Stimulated activated CD4-positive, alpha-beta T cell treated with anti-CD3 and anti-CD28 coated beads, Interleukin-1b, Interleukin-23, amount 100 ng/mL, for 1 hour (primary cell): ENCODE measurements at places on chromosomes 12 and 14.

GRCh38 chr14:90397425-90398314 lies 841 bp downstream of the CALM1 start:
- DNase-seq: no peak

- DNase-seq: no peak
Observed at GRCh38 chr14:21534576-21534975, 8.4 kb upstream of the SALL2 start.

GRCh38 chr14:56491299-56492285 lies 88.0 kb upstream of the TMEM260 start:
- DNase-seq: no peak

DNA sequence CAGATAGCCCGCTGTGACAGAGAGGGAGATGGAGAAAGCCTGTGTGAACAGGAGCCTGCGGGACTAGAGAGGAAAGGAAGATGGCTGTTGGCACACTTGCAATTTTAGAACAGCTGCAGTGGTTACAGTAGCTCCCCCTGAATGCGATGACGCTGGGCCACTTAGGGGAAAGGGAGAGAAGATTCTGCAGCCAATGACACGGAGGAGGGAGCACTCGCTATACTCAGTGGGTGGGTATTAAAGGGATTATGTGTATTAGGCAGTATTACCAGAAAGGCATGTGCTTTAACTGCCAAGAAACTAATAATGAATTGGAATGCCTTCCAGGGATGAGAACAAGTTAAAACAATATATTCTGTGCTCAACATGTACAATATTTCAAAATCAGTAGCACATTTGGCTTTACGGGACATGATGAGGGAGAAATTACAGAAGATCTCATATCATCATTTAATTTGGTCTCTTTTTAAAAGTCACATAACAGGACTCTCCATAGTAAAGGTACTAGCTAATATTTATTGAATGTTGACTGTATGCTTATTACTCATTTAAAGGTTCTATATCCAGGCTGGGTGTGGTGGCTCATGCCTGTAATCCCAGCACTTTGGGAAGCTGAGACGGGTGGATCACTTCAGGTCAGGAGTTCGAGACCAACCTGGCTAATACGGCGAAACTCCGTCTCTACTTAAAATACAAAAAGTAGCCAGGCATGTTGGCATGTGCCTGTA lies 35.9 kb upstream of the FOS start:
- DNase-seq: no peak

- DNase-seq: no peak
Observed at GRCh38 chr12:58513852-58514251, 406.5 kb downstream of the LRIG3 start.

DNA sequence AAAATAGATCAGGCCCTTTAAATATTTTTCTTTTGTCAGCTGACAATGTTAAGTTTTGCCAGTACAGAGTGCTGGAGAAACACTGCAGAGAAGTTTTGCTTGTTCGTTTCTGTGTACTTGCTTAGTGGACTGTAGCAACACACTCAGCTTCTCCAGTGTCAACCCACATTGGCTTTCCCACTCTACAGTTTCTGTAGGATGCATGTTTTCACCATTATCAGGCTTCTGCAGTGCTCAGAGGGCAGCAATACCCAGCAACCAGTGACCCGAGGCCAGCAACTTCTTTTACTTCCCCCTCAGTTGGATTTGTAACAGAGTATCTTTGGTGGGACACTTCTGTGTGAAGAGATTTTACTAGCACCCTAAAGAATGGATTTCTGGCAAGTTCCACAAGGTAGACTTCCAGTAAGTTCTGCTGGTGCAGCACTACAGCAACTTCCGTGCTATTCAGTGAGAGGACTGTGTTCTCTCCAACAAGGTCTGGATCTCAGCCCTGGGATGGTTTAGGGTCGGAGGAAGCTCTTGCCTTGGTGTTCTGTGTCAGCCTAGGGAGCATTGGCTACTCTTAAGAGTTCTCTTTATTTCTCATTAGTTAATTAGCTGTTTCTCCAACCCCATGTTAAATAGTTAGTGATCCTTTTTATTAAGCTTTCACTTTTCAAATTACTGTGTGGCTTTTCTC lies 70.4 kb downstream of the FUT8 start:
- DNase-seq: no peak
